ENCODE measurements at places on chromosomes 12 and 14.

- no peak for DNase-seq
Observed at GRCh38 chr12:104749545-104749944, 208.5 kb downstream of the SLC41A2 start.

DNA sequence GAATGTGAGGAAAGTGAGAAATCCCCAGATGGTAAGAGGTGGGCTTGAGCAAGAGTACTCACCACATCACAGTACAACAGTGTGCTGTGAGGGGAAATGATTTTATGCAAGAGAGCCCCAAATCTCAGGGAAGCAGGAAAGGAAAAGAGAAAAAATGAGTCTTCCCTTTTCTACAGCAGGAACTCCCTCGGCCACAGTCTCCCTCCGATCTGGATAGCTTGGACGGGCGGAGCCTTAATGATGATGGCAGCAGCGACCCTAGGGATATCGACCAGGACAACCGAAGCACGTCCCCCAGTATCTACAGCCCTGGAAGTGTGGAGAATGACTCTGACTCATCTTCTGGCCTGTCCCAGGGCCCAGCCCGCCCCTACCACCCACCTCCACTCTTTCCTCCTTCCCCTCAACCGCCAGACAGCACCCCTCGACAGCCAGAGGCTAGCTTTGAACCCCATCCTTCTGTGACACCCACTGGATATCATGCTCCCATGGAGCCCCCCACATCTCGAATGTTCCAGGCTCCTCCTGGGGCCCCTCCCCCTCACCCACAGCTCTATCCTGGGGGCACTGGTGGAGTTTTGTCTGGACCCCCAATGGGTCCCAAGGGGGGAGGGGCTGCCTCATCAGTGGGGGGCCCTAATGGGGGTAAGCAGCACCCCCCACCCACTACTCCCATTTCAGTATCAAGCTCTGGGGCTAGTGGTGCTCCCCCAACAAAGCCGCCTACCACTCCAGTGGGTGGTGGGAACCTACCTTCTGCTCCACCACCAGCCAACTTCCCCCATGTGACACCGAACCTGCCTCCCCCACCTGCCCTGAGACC is 7.8 kb downstream of the ATN1 start:
- no peak for DNase-seq

GRCh38 chr12:32390572-32391219 is 8.7 kb upstream of the FGD4 start:
- DNase-seq: no peak

DNA sequence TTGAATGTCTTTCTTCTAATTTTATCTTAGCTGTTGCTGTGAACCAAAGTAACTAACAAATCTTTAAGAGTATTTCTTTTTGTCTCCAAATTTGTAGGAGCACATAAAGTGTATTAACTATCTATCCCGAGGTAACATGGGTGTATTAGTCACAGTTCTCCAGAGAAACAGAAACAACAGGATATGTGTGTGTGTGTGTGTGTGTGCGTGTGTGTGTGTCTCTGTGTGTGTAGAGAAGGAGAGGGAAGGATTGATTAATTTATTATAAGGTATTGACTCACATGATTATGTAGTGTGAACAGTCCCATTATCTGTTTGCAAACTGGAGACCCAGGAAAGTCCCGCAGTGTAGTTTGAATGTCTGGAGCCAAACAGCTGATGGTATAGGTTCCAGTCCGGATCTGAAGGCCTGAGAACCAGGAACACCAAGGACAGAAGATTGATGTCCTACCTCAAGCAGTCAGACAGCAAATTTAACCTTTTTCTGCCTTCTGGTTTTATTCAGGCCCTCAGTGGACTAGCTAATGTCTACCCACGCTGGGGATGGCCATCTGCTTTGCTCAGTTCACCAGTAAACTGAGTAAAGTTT is 14.4 kb downstream of the G2E3 start:
- DNase-seq: no peak

DNA sequence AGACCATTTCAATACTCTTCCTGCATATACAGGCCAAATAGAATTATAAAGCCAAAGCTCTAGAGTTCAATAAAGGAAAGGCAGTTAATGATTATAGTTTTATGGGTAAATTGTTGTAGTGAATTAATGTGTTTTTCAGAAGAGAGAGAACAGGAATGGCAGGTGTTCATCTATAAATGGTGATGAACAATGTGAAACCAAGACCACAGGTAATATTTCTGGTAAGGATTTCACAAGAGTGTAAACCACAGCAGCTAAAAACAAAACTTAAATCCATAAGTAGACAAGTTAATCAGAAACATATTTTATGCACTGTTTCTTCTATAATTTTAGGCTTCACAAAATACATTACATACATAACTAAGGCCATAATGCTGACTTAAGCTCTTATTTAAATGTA is 204.4 kb downstream of the SYT1 start:
- DNase-seq: no peak

DNA sequence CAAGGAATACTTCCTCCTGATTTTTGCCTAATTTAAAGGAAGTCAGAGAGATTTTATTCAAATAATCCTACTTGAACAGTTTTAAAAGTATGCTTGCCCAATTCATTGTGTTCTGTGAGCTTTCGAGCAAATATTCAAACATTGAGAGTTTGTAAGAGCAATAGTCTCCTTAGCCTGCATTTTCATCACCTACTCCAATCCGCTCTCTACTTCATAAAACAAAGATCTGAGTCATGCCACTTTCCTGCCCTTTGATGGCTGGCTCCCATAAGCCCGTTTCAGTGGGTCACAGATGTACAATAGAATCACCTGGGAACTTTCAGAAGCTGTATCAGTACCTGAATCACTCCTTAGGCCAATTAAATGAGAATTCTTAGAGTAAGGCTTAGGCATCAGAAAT is 319.2 kb downstream of the PDZRN4 start:
- DNase-seq: no peak

GRCh38 chr12:9702255-9702654 is 30.6 kb downstream of the CLECL1 start:
- no peak for DNase-seq

- DNase-seq: no peak
Observed at GRCh38 chr12:42204362-42204761, 33.7 kb downstream of the YAF2 start.

DNA sequence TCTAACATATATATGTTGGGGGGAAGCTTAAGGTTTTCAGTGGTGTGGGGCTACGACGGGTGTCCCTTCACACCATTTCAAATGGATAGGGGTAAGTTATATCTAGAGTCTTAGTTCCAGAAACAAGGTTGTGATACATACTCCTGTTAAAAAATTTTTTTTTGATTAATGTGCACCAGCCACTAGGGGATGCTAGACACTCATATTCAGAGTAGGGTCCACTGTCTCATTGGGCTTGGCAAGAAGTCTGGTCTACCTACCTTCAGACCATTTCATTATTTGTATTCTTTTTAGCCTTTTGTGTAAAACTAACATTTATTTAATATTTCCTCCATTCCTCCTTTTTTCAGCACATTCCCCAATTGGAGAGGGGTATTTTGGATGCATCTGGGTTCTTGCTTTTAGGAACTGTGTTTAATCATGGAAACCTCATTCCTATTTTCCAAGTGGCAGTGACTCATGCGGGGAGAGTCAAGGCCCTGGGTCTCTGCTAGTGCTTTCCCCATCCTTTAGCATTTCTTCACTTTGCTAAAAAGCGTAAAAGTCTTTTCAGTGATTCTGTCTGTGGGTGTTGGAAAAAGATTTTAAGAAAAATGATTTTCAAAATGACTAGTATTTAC is 33.4 kb downstream of the ANO4 start:
- DNase-seq: no peak

DNA sequence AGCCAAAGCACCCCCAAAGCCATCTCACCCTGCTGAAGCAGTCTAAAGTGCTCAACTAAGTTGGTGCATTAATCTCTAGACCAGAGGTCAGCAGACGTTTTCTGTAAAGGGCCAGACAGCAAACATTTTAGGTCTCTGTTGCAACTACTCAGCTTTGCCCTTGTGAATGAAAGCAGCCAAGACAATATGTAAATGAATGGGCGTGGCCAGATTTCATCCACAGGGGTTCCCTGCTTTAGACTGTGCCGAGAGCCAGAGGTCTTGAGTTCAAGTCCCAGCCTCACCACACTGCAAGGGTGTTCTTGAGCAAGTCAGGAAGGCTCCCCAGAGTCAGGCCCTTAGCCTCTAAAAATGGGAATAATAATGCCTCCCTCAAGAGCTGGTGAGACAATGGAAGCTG is 166.2 kb downstream of the CHST11 start:
- DNase-seq: no peak

- DNase-seq: no peak
Observed at GRCh38 chr14:74610866-74611649, 979 bp downstream of the LTBP2 start.

DNA sequence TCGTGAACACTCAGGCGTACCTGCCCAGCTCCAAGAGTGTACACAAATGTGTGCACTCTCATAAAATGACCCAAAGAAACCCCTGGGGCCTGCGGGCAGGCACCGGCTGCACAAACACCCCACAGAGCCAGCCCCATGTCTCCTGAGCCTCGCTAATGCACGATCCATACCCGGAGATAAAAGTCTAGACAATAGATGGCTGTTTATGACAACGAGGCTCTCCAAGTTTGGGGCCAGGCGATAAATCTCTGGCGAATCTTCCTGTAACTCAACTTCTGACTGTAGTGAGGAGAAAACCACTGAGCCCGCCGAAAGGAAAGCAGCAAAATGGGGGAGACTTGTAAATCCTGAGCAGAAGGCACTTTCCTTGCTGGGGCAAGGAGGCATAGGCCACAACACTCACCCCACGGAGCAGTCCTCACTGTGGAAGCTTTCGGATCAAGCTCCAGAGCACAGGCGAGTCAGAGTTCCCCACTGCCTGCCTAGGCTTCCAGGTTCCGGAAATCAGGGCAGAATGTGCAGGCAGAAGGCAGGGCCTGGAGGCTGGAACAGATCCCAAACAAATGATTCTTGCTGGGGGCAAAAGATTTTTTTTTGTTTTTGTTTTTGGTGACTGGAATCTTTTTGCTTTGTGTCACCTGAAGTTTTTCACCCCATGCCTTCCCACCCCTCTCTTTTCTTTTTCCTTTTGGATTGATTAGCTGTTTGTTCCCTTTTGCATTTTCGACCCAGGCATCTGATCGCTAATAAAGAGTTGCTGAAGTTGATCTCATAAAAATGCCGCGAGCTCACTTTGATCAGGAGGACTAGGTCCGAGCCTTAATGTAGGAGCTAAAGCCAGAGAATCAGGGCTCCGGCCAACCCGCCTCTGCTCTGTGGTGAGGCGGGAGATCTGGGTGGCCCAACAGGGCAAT is 4.5 kb upstream of the HOXC11 start:
- no peak for DNase-seq

DNA sequence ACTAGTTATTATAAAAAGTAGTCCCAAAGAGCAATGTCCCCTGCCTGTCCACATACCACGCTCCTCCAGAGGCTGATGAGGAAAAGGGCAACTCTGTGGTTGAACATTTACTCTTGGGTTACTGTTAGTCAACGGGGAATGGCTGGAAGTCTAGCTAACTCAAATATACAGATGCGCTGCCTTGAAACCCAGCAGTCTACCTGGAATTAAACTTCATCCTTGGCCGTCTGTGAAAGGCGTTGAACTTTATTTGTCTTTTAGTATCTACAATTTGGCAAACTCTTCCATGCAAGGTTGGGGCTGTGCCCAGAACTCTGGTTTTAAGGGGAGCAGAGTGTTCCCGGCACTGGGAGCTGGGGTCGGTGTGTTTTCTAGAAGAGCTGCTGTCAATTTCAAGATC is 3.9 kb upstream of the MEG3 start:
- no peak for DNase-seq

- DNase-seq: no peak
Observed at GRCh38 chr12:56979628-56980027, 22.2 kb upstream of the RDH16 start.

DNA sequence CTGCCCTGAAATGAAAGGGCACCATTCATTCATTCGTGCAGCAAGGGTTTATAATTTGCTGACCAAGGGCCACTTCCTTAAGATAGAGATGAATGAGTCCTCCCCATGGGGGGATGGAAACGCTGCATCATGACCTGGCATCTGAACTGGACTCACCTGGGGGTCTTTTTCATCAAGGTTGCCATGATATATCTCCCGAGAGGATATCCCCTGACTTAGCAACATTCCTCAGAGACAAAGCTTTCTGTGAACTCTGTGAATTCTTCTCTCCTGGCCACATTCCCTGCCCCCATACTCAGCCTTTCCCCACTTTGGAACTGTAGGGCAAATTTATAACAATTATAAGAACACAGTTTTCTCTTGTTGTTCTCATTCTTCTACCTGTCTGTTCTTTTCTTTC is 30.8 kb downstream of the SRRM4 start:
- DNase-seq: no peak

DNA sequence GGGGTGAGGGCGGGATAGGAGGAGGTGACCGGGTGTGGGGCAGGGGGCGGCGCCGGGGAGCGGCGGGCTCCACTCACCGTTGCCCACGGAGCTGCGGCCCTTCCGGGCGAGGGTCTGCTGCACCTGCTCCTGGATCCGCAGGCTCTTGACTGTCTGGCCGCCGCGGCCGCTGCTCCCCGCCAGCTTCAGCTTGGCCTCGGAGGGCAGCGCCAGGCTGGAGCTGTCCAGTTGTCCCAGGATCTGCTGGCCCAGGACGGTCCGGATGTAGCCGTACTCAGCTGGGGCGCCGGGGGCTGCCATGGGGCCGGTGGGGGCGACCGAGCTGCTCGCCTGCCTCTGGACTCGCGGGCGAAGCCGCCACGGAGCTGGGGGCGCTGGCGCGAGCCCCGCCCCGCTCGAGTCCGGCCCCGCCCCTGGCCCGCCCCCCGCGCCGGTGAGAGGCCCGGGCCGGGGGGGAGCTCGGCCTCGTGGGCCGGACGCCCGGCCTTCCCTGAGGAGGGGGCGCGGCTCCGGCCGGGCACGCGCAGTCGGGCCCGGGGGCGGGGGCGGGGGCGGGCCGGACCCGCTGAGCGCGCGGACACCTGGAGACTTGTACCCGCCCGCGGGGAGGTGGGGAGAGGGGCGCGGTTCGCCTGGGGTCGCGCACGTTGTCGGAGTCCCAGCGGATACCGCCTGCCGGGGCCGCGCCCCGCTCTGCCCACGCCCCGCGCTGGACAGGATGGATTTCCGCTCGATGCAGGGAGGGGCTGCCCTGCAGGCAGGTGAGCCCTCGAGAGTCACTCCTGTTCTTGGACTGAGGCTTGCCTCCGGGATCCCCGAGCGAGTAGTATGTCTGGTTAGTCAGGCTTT is at the start of gene PKP2:
Gene PKP2, minus strand, starts transcription at position 346 of the 849 bp plus-strand sequence. Its CDS starts 46 bp downstream, at position 300.
- no peak for DNase-seq

DNA sequence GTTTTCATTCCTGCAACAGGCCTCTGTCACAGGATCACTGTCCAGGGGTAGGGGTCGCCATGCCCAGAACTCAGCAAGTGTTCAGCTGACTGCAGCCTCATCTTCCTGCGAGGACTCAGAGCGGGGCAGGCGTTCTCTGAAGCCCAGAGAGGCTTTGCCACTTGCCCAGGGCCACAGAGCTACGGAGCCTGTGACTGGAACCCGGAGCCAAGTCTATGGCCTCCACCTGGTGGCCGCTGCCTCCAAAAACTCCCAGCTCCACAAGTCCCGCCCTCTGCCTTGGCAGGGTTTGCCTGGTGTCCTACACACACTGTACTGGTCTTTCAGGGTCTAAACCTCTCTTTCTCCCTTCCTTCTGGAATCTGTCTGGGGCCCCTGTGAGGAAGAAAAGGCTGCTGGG is 8.7 kb upstream of the PPP1R13B start:
- DNase-seq: no peak
